ENCODE measurements at places on chromosomes 6 and 20.

DNA sequence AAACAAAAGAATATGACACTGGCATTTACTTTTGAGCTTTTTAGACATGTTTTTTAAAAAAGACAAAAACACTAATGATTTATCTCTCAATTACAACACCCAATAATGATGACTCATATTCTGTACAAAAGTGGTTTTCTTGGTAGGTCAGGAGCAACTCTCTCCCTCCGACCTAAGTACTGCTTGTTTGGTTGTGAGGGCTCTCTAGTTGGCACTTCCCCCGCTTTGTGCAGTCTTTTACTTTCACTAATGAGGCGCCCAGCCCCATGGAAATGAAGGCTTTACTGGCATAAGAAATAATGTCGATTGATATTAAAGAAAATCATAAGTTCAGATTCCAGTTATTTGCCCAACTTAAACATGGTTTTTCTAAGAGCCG is 1.3 kb downstream of the KPNA5 start:
- peak; percentile 31 for DNase-seq

DNA sequence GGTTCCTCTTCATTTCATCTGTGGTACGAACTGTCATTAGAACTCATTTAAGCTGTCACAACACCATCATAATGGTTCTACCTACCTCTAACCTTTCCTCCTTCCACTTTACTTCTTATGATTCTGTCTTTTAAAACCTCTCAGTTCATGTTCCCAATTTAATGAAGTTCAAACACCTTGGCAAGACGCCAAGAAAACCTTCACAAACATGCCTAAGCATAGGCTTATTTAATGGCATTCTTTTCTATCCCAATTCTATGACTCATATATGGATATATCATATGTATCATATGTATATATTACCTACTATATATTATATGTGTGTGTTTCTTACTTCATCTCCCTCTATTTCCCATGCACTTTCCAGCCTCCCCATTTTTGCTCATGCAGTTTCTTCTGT is 283.4 kb upstream of the TBX18 start:
- DNase-seq = no peak

DNA sequence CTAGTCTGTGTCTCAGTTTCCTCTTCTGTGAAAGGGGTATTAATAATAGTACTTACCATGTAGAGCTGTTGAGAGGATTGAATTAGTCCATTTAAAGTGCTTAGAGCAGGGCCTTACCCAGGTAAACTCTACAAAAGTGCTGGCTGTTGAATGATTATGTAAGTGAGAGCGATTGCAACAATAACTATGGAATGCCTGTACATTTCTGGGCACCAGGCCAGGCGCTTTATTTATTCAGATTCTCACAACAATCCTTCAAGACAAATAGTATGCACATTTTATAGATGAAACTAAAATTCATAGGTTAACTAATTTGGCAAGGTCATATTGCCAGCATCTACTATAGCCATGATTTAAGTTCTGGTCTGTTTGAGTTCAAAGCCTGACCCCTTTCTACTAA is 78.3 kb upstream of the MMS22L start:
- DNase-seq = no peak

DNA sequence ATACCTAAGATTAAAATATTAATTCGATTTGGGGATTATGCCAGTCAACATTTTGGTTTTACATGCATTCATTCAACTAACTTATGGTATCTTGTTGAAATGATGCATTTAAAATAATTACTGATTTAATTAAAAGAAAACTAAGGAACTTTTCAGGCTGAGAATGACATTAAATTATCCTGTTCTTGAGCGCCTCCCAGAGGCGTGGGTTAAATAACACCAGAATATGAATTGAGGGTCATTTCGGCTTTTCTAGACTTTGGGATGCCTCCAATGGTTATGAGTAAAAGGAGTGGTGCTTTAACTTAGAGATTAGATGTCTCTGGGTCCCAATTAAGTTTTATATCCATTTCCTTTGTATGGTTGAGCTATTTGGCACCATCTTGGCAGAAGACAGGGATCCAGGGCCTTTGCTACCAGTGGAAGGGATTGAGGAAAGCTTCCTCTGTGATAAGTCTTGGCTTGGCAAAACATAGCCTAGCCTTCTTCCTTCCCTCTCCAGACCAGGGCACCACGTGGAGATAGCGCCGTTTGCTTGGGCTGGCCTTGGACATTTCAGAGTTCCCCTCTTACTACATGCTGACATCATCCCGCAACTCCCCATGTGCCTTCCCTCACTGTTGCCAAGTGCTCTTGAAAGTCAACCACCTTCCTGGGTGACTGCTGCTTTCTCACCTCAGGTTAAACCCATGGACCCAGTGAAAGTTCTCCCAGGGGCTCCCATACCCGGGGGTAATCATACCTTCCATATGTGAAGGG is 28.7 kb downstream of the GNAS start:
- DNase-seq = no peak

GRCh38 chr6:113366505-113366904 is 490.6 kb upstream of the MARCKS start:
- DNase-seq = no peak

- no peak for DNase-seq
These were observed 210.9 kb downstream of the SLC24A3 start for GRCh38 chr20:19423097-19423899.

DNA sequence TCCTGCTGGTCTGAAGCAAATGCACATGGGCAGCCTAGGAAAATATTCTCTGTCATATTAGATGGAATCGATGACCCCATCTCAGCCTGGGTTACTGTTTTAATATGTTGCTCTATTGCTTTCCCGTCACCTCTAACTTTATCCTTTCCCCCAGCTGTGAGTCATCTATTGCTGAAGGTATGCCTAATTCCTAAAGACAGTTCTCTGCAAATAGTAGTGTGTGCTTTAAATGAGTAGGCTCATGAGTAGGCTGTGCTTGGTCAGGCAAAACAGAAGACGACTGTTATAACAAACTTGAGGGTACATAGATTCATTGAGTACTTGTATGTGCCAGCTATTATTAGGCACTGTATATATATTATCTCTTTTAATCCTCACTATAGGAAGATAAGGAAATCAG is 47.2 kb downstream of the CTNNBL1 start:
- DNase-seq = no peak

- no peak for DNase-seq
These were observed 28.9 kb downstream of the SNX5 start for GRCh38 chr20:17939622-17940223.

DNA sequence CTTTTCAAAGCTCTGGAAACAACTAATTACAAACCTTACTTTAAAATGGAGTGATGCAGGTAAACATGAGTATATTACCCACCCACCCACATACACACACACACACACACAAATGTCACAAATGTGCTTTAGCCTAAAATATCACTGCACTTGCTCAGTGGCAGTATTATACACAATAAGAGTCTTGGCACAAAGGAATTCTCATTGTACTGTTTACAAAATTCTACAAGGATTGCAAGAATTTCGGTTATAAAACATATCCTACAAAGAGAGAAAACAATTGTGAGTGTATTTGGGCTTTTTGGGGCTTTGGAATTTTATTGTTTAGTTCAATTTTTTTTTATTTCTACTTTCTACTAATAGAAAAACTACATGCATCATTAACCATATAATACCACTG is 113.2 kb upstream of the BEND6 start:
- no peak for DNase-seq

GRCh38 chr20:20663841-20664240 is 48.6 kb downstream of the RALGAPA2 start:
- DNase-seq = no peak

GRCh38 chr20:49711667-49711987 is 2.1 kb downstream of the B4GALT5 start:
- no peak for DNase-seq

DNA sequence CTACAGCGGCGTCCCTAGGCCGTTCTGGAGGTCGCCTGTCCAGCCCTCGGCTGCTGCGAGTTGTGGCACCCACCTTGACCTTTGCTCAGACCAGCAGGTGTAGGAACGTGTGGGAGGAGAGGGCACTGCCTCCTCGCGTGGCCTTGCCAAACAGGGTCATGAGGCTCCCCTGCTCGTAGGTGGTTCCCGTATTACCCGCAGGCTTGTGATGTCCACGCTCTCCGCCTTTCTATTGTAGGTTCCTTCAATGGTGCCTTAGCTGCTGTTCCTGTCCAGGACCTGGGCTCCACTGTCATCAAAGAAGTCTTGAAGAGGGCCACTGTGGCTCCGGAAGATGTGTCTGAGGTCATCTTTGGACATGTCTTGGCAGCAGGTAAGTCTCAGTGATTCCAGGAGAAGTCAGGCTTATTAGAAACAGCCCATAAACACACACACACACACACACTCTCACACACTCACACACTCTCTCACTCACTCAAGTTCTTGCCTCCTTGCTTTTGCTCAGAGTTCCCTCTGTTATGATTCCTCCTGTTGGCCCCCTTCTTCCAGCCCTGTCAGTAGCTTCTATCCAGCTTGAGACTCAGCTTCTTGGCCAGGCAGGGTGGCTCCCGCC is 942 bp downstream of the ACAT2 start:
- no peak for DNase-seq

DNA sequence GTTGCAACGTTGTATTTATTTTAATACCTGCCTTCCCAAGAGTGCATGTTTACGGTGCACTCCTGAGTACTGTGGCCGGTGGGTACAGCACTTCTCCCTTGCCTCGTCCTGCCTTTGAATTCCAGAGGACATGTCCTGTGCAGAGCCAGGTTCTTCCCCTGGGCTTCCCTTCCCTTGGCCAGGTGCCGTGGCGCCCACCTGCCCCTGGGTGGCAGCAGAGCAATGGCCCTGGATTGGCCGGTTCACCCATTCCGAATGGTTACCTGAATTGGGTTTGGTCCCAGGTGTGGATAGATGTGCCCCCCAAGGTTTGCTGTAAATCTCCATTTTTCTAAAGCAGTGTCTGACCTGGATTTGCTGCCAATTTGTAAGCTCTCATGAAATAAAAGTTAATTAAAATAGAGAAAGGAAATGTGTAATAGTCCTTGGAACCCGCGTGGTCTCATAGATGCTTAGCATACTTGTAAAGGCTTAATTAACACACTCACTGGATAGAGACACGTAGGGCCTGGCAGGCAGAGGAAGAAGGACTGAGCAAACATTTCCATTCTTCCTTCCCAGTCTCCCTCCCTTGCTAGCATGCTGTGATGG is 40.6 kb downstream of the DTD1 start:
- DNase-seq = no peak

DNA sequence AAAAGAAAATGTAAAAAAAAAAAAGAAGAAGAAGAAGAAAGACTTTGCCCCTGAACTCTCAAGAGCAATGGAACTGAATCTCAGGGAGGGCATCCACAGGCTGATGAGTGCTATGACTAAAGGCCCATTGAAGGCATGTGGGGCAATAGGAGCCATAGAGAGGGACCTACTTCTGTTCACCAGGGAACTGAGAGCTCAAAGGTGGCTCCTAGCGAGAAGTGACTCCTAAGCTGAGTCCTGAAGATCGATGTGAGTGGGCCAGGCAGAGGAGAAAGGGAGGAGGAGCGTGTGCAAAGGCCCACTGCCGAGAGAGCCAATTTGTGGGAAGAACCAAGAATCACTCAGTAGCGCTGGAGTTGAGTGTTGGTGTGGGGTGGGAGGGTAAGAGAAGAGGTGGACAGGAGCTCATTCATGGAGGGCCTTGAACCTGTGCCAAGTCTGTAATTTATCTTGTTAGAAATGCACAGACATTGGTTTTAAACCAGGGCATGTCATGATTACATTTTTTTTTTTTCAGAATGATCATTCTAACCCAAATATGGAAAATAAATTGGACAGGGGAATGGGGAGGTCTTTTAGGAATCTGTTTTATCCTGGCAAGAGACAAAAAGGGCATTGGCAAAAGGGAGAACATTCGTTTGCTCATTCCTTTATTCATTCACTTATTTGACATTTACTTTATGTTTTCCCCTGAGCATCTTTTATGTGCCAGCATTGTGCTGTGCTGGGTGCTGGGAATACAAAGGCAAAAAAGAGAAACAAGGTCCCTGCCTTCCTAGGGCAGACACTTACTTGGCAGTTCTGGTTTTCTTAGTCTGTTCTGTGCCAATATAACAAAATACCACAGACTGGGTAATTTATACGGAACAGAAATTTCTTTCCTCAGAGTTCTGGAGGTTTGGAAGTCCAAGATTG is 67.4 kb upstream of the DSP start:
- DNase-seq = no peak

GRCh38 chr6:26383624-26384417 is 913 bp downstream of the BTN2A2 start:
- no peak for DNase-seq

DNA sequence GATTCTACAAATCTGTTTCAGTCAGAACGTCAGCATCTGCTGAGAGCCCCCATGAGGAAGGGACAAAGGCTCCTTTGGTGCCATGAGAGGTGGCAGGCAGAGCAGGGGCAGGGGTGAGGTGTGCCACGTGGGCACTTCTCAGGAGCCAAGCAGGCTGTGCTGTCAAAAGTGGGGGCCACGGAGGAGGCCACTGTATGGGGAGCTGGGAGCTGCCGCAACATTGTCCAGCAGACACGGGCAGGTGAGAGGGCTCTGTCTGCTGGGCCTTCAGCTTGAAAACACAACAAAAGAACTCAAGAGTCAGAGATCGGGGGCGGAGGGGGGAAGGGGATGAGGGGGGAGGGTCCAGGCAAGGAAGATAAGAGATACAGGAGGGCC is 21.6 kb upstream of the FOXP4 start:
- no peak for DNase-seq

- DNase-seq = no peak
These were observed 27.1 kb upstream of the EMILIN3 start for GRCh38 chr20:41393705-41394066.

DNA sequence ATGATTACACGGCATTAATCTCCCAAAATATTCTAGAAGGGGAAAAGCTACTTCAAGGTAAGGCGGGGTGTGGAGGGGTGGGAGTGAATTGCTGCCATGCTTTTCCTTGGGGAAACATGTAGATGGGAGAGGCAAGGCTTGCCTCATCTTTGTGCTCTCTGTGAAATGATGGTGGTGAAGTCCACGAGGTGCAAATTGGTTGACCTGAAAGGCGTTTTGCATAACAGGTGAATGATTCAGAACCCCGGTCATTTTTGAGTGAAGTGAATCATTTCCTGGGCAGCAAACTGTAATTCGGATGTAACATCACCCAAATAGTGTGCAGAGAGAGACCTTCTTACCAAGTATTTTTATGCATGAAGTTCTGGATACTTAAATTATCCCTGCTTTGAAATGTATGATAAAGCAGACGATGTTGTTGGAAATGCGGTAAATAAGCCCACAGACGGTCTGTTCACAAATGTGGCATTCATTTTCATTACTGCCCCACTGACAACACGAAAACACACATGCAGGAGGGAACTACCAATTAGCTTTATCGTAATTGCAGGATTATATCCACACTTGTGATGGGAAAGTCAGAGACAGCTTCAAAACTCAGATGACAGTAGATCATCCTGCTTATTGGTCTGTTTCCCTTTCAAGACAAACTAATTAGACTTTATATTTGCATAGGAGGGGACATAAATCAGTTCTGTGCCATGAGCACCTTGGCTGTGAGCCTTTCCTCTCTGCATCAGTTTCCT is 3.0 kb downstream of the CDH4 start:
- DNase-seq = no peak

DNA sequence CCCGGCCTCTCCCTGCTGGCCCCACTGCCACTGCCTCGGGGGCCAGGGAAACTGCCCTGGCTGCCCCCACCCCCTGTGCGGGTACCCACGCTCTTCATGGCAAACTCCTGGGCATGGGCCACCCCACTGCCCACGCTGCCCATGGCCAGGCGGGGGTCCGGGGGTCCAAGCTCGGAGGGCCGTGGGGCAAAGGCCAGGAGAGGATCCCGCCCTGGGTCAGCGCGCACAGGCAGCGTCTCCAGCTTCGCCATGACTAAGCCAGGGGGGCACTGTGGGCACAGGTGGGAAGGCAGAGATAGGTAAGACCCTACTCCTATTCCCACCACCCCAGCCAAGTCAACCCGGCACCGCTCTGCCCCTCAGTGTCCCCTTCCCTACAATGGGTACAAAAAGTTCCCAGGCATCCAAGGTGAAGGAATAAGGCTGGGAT is 6.4 kb downstream of the LZTS3 start:
- no peak for DNase-seq

All from hepatic stellate cell (primary cell).